ENCODE measurements at places on chromosomes 5 and 9.

GRCh38 chr5:142654578-142655058 is 31.3 kb downstream of the FGF1 start:
- no peak for DNase-seq

- DNase-seq: no peak
Observed at GRCh38 chr5:16849181-16849580, 86.9 kb downstream of the MYO10 start.

DNA sequence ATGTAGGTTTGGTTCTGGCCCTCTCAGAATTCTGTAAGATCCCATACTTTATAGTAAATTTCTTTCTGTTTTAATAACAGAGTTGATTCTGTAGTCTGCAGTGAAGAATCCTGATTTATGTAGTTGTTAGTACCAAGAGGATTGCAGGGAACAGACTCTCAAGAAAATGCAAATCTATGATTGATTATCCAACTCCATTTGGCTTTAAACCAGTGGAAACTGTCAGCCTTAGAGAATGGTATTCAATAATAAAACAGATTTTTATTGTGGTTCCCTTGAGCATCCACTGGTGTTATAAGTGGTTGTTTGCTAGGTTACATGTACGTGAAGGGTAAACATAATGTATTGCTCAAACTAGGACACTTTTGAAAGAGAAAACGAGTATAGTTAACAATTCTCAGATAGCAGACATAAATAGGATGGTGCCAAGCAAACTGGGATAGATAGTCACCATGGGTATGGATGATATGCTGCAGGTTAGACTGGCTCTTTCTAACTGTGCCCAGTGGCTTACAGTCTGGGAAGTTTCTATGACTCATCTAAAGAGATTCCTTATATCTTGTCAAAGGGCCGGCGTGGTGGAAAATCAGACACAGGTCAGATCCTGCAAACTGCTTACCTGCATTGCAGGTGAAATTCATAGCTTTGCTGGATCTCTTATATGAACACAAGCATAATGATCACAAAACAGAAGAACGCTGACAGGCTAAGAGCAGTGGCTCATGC is 41.7 kb upstream of the RPS23 start:
- no peak for DNase-seq

DNA sequence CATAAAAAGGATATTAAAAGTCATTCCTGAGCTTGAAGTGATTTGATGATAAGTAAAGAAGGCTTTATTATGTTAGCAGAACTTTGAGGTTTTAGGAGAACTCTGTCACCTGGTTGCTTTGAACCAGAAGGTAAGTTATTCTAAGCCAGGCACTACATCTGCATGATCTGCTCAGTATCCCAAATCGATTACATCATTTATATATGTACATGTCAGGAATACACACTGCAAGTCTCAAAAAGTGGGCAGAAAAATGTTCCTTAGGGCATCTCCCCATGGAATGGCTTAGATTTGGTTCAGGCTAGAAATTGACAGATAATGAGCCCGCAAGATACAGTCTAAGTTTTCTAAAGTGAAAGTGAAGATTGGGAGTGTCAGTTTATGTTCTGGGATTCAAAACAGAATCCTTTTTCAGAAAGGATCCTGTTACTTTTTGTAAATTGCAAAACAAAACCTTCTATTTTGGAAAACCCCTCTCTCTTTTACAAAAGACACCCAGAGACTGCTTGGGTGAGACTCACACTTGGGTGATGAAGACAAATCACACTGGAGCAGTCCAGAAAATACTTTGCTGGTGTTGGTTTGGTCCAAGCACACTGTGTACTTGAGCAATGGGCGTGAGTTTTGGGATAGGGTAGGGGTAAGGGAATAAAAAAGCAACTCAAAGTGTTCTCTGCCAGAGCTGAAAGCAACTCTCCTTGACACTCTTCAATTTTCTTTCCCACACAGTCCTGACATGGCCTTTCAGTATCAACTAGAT is 114.5 kb downstream of the FOXD1 start:
- DNase-seq: no peak

- no peak for DNase-seq
Observed at GRCh38 chr5:157719245-157719644, 12.0 kb upstream of the THG1L start.

DNA sequence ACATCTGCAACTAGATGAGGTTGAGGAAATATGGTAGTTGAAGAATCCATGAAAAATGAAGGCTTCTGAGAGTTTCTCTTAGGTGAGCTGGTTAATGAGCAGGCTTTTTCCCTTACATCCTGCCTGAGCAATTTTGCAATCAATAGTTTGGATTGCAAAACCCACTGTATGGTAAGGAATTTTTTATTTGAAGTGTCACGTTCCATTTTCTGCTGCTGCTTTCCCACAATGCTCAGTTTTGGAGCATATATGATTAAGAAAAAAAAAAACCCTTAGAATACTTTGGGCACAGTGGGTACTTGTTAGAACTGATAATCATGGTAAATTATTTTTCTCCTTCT is 144.2 kb downstream of the PCSK1 start:
- no peak for DNase-seq

DNA sequence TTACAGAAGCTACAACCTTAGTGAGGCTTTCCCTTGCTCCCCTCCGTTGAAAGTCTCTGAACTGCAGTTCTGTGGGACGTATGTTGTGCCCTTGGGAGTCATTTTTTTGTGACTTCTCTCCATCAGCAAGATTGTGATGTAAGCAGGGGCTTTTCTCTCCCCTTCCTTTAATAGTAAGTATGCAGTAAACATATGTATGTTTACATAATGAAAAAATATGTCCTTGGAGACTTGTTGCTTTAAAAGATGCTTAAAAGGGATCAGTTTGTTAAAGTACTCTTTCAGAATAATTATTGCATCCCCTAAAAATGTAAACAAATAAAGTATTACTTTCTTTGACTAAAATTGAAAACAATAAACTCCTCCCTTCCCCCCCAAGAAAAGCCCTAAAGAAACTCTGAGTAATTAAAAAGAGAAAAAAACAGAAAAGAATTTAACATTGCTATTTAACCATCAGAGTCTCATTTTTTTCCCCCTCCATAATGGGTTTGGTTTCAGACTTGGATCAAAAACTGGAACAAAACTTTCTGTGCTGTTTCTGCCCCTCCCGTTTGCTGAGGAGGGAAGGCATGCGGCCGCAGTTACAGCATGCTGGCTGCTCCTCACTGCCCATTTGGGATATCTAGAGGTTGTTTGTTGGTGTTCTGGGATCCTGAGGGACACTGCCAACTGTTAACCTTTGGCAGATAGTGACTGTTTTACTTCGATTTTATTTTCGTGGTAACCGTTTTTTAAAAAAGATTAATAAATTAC is 40.2 kb downstream of the TRIO start:
- DNase-seq: no peak

- DNase-seq: no peak
Observed at GRCh38 chr5:59615272-59615671, 278.3 kb downstream of the PDE4D start.

GRCh38 chr9:128152133-128153059 is 3.1 kb downstream of the LCN2 start:
- no peak for DNase-seq

- no peak for DNase-seq
Observed at GRCh38 chr5:137630972-137631370, 104.9 kb downstream of the KLHL3 start.

GRCh38 chr5:172213126-172213525 is 19.2 kb downstream of the EFCAB9 start:
- DNase-seq: no peak

DNA sequence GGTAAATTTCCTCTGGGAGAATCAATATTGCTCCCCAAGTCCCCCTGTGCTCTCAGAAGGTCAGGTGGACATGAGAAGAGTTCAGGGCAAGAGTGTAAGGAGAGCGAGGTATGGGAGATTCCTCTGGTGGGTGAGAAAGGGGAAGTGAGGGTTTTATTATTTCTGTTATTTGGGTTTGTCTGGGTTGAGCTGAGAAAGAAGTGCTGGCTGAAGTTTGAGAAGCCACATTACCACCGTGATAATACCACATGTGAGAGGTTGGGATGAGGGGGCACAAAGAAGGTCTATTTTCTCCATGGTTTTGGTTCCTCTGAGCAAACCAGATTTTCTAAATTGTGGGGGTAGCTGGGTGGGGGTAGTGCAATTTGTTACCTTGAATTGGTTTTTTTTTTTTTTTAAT is 350.4 kb downstream of the OSTF1 start:
- no peak for DNase-seq

DNA sequence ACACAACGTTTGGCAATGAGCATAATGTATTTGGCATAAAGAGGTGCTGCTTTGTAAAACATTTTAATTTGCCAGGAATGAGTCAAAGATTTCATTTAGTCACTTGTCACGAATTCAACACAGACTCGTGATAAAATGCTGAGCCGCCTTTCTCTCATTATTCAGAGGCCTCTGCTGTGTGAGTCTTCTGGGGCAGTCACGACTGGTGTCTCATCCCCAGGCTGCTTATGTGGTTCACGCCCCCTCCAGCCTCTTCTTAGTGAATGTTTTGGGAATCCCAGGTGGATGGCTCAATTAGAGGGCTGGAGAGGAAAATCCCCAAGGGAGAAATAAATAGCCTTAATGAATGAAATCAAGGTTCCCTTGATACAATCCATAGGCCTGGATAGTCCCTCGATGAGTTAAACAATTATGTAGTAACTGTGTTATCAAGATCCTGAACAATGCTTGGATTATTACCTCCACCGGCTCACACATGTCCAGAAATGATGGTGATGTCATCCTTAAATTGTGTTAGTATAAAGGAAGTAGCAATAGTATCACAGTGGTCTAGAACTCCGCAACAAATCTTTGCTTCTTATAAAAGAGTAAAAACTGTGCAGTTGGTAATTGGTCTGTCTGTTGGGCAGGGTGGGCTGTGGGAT is 192.1 kb upstream of the ADAMTS16 start:
- DNase-seq: no peak

DNA sequence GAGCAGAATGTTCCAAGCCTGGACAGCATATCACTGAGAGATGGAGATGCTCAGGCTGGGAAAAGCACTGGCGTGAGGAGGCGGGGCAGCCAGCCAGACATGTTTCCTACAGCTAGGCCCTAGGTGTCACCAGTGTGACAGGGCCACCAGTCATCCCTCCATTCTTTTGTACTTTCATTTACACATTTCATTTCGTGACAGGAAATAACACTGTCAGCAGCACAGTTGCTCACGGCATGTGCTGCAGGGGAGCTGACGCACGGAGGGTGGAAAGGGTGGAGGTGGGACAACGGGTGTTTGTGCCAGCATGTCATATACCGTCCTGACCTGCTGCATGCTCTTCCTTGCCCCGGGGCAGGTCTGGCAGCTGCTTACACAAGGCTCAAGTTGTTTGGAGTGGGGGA is 14.8 kb upstream of the CEMIP2 start:
- DNase-seq: peak; percentile 68

GRCh38 chr9:274406-274805 is 59.7 kb downstream of the DOCK8 start:
- DNase-seq: no peak

- DNase-seq: no peak
Observed at GRCh38 chr5:14048434-14048833, 94.7 kb upstream of the TRIO start.

GRCh38 chr9:76912636-76913275 is 6.8 kb upstream of the PRUNE2 start:
- no peak for DNase-seq

- no peak for DNase-seq
Observed at GRCh38 chr5:131194725-131195124, 24.0 kb downstream of the LYRM7 start.

DNA sequence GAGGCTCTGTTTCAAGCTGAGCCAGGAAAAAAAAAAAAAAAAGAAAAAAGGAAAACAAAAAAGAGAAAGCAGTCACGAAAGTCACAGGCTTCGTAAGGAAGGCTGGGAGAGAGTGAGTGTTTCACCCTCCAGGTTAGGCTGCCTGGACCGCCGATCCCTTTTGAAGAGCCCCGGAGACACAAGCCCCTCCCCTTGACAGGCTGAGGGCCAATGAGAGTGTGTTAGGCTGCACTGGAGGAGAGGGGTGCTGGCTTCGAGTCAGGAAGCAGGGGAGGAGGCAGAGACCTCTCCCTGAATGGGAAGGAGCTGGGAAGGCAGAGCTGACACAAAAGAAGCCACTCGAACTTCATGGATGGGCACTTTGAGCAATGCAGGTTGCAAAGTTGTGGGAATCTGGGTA is at the start of gene NMUR2:
Gene NMUR2 (minus strand): TSS at position 135 of the 400 bp plus-strand sequence. CDS start 166 bp downstream, outside the sequence.
- DNase-seq: no peak

Data from stimulated activated CD4-positive, alpha-beta T cell treated with anti-CD3 and anti-CD28 coated beads, TNF-alpha, amount 100 ng/mL, for 24 hours (primary cell).